ENCODE measurements at places on chromosomes 6 and 20.

DNA sequence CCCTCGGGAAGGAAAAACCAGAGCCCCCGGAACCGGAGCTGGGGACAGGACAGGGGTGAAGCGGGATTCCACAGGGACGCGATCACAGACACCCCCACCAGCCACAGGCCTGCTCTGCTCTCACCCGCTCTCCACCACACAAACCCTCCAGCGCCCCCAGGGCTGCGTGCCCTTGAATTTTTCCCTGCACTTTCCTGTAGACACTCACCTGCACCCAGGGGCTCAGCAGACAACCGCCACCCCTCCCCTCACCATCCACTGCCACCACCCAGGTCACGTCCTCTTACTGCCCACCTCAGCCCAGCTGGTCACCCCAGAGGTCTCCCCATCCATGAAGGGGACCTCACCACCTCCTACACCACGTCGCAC, 631 bp downstream of the ULBP2 start:
- DNase-seq = no peak

GRCh38 chr20:41177636-41178035, 40.3 kb downstream of the PLCG1 start:
- DNase-seq = peak; percentile 98

GRCh38 chr20:346640-347316, at the start of gene NRSN2:
Gene NRSN2, plus strand, starts transcription at chr20:347111. Its CDS starts 2,533 bp downstream, at chr20:349644.
- peak; percentile 75 for DNase-seq

DNA sequence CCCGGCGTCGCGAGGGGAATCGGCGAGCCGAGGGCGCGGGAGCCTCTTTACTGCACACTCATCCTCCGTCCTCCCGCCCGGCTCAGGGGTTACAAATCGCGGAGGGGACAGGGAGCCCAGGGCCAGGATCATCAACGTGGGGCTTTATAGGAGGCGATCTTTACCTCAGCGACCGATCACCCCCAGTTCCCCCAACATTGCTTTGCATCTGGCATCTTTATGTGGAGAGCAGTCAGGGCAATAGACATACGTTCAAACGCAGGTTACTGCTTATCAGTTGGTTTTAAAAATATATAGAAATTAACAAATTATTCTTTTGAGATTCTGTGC, 634 bp downstream of the HSF2 start:
- DNase-seq = peak; percentile 18

DNA sequence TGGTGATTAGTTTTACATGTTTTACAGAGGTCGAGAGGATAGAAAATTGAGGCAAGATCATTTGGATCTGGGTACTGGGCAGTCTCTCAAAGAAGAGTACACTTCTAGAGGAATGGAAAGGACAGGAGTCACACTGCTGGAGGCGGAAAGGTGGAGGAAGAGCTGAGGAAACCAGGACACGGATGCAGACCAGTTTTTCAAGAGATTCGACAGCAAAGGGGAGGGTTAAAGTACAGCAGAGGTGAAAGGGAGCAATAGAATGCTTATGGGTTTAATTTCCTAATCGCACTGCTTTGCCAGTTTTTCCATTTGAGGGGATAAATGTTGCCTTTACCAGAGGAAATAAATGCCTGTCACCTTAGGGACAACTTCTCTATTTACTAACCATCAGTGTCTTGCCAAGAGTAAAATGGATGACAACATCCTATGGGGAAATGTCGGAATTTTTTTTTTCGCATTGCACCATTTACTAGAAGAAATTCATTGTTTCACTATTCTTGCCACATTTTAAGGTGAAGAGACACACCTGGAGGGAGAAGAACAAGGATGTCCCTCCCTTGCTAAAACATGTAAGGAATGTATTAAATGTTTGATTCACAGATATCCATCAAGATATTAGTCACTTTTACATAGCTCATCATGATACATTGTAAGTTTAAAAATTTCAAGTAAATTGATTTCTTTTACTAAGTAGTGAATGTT, 226.6 kb downstream of the COL12A1 start:
- no peak for DNase-seq

GRCh38 chr6:12956991-12957320, 240.4 kb downstream of the PHACTR1 start:
- no peak for DNase-seq

DNA sequence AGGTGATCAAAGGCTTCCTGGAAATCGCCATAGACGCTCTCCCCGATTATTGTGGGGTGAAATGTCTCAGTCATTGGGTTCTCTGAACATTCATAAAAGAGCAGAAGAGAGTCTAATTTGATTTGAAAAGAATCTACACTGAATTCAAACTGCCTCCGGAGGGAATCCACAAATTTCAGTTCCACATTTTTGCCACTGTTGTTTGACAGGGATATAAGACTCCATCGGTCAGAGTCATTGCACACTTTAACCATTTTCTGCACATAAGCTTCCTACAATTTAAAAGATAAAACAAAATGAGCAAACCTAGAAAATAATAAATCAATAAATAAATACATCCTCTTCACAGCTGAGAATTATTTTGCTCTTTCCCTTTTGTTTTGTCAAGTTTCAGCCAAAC, 2.3 kb downstream of the TENT5A start:
- no peak for DNase-seq

DNA sequence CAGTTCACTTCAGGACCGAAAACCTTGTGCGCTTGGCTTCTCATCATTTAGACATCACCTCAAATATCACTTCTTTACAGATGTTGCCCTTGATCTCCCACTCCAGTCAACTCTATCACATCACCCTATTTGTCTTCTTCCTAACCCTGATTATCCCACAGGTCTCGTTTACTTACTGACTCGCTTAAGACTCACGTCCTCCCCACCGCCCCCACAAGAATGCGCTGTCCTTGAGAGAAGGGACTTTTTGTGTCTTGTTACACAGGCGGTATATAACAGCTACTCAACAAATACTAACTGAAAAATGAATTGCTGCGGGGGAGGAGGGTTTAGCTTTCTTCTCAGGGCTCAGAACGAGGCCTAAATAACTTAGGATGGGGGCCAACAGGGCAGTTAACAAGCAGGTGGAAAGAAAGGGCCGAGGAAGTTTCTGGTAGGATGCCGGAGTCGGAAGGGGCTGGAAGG, 527 bp downstream of the TOMM34 start:
- peak; percentile 67 for DNase-seq

DNA sequence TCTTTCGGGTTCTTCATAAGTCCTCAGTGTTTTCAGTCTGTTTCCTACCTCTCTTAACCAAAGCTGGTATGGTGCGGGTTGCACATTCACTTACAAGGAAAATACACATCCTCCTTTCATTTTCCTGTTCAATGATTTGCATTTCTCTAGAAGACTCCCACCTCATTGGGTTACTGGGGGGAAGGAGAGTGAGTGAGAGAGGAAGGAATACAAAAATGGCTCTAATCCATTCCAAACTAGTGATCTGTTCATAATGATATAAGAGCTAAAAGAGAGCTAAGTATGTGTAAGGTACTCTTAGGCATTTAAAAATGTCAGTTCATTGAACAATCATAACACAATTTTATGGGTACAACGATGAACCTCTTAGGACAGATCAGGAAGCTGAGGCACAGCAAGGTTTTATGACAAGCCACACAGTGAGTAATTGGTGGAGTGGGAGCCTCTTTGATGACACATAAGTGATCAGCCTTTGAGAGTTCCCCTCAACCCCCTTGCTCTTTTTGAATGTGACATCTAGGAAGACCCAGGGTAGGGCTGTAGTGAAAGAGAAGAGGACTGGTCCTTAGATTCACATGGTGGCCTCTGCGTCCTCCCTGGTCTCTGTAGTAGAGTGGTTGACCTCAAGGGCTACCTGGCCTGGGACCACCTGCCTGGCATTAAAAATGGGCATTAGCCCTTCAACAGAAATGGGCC, 328.4 kb upstream of the SOX4 start:
- DNase-seq = no peak

- peak; percentile 78 for DNase-seq
Observed at GRCh38 chr6:45812922-45813321, 202.7 kb downstream of the CLIC5 start.

DNA sequence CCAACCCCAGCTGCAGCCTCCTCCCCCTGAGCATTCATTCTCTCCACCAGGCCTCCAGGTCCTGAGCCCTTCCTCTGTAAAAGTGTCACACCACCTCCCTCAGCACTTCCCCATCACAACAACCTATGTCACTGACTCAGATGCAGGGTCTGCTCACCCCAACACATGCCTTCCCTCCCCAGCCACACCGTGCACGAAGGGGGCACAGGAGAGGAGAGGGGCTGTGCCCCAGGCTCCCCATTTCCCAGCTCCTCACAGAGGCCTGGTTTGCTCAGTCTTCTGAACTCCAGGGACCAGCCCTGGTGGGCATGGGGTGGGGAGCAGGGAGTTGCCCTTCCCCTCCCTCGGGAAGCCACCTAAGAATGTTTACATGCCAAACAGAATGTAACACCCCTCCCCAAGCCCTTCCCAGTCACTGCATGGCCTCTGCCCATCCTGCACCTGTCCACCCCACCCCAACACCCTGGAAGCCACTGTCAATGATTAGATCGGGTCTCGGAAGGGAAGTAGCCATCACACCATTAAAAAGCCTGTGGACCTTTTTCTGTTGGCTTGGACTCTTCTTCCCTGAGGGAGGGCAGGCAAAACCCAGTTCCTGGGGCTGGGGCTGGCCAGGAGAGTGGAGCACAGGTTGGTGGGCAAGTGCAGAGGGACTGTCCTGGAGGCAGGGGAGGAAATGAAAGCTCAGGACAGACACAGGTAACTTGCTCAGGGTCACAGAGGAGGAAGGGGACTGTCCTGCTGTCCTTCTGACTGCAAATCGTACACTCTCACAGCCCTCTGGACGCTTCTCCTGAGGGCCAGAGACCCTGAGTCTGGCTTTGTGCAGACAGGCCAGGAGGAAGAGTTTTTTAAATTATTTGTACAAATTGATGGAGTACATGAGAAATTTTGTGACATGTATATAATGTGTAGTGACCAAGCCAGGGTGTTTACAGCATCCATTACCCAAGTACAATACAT, 10.1 kb upstream of the SLC22A7 start:
- no peak for DNase-seq

GRCh38 chr6:62265906-62266525, 20.0 kb downstream of the KHDRBS2 start:
- DNase-seq = no peak

- peak; percentile 92 for DNase-seq
Observed at GRCh38 chr20:35768731-35769664, 2.8 kb upstream of the PHF20 start.

- no peak for DNase-seq
Observed at GRCh38 chr20:19403549-19403948, 191.1 kb downstream of the SLC24A3 start.

DNA sequence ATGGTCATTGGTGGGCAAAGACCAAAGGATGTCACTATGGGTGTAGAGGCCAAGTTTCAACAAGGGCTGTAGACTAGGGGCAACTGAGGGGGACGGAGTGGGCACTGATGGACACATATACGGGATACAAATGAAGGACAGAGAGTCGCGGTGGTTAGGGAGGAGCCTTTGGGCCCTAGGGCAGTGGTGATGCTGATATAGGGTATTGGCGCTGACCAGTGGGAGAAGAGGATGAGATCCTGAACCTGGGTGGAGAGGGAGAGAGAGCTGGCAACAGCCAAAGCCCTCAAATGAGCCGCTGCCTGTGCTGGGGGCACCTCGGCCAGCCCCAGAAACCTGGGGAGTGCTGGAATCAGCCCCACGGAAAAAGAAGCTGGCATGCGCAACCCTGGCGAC, 1.6 kb downstream of the CDH22 start:
- no peak for DNase-seq

DNA sequence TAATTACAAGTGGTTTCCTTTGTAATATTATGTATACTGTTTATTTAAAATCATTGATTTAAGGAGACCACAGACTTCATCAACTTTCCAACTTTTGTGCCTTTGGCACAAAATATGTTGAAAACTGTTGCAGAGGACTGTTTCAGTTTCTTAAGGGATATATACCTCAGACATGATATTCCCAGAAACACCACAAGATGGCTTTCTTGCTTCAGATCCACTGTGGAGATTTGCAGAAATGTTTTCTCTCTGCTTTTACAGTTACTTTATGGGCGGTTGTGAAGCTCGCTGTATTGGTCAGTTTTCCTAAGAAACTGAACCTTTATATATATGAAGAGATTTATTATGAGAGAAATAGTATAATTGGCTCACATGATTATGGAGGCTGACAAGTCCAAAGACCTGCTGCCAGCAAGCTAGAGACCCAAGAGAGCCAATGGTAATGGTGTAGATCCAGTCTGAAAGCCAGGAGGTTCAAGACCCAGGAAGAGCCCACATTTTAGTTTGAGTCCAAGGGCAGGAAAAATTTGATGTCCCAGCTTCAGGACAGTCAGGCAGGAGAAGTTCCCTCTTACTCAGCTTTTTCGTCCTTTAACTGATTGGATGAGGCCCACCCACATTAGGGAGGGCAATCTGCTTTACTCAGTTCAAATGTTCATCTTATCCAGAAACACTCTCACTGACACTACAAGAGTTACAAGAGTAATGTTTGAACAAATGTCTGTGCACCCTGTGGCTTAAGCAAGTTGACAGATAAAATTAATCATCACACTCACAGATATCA, 12.8 kb downstream of the ME1 start:
- DNase-seq = peak; percentile 54

DNA sequence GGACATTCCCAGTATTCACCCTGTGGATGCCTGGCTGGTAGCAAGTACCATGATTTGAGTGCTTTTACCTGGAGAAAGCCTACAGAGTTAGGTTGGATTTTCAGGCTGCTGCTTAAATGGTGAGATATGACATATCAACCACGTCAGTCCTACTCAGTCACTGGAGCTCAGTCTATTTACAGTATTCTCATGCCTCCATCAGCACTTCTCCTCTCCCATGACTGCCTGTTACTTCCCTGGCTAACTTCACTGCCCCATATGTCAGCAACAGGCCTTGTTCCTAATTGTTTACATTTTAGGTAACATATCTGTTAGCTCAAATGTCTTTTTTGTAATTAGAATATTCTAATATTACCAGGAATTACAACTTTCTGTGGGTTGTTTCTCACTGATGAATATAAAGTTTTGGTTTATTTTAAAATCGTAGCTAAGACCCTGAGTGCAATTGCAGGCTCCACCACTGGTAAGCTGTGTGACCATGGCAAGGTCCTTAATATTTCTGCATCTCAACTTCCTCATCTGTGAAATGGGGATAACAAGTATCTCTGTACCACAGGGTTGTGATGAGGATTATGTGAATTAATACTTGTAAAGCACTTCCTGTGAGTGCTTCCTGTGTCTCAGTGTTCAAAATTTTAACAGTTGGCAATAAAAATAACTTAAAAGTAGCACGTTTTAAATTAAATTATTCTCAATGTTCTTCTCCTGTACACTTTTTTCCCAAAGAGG, 54.3 kb downstream of the RNF144B start:
- DNase-seq = no peak

DNA sequence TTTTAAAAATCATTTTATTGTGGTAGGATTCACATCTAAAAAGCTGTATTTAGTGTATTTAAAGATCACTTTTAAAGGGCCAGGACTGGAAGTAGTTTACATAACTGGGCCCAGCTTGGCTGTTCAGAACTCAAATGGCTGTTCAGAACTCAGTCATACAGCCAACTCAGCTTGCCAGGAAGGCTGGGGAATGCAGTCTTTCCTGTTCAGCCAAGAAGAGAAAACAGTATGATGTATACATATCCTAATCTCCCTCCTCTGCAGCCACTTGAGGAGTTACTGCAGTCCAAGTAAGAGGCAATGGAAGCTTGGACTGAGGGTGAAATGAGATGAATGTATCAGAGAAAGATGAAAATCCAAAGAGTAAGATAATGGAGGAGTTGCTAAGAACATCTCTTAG, 24.6 kb downstream of the DSTN start:
- peak; percentile 58 for DNase-seq

Measured in fibroblast of skin of back (primary cell).